ENCODE measurements at places on chromosomes 3 and 15. TPM values are rescaled to one million over a fixed set of nuclear protein-coding genes. Genes with fewer than 3 reads are reported as not detected.

COL8A1 gene
- 0.18 TPM for total RNA-seq

- DNase-seq: no peak
Observed at GRCh38 chr3:183833516-183833915, 8.1 kb upstream of the MAP6D1 start.

FBXW12 gene
- total RNA-seq: 0.20 TPM

C3orf85 gene
- not detected for total RNA-seq

DNA sequence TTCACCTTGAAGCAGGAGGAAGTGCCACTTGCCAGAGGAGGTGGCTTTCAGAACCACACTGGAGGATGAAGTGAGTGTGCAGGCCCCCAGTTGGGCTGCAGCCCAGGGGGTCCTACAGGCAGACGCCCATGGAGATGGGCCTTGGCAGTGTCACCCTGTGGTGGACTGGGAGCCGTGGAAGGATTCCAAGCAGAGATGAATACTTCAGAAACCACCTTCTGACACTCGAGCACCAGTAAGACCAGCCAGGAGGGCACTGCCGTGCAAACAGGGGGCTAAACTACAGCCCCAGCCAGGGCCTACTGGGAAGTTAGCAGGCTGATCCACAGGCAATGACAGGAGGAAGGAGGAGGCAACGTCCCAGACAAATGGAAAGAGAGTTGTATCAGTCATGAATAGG is 55.4 kb downstream of the VGLL4 start:
- no peak for DNase-seq

CPNE9 gene
- total RNA-seq: 0.69 TPM

DNA sequence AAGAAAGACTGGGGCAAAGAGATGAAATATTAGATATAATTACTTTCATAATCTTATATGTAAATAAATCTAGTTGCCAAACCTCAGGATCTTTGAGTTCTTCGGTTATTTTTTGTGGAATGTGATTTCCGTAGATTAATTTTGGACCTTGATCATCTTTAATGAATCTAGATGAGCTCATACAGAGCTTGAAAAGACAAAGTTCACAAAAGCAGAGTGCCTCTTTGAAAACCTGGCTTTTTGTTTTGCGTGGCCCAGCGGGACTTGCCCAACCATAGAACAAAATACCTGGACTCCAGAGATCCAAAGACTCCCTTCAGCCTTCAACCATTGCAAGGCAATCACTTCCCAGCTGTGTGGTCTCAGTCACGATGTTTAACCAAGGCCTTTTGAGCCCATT is 54.8 kb upstream of the CHST2 start:
- no peak for DNase-seq

TATDN2 gene
- 35.5 TPM for total RNA-seq

DNA sequence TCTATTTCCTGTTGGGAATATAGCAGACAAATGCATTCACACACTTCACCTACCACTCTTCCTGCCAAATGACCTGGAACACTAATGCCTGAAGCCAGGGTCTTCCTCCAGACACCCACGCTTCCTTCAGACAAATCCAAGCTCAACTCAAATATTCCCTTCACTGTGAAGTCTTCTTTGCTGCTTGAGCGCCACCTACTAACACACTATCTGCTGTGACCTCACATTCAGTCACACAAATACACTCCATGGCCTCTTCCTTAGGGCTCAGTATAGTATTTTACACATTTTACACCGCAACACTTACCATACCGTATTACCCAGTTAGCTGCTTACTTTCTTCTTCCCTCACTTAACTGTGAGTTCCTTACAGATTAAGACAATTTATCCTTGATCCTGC is 149.4 kb downstream of the SHOX2 start:
- DNase-seq: no peak

- no peak for DNase-seq
Observed at GRCh38 chr15:85550283-85550682, 169.9 kb downstream of the AKAP13 start.

- DNase-seq: no peak
Observed at GRCh38 chr3:156561533-156561932, 6.6 kb upstream of the SSR3 start.

- no peak for DNase-seq
Observed at GRCh38 chr3:188796122-188796631, 375.6 kb upstream of the TPRG1 start.

CPB1 gene
- not detected for total RNA-seq

DNA sequence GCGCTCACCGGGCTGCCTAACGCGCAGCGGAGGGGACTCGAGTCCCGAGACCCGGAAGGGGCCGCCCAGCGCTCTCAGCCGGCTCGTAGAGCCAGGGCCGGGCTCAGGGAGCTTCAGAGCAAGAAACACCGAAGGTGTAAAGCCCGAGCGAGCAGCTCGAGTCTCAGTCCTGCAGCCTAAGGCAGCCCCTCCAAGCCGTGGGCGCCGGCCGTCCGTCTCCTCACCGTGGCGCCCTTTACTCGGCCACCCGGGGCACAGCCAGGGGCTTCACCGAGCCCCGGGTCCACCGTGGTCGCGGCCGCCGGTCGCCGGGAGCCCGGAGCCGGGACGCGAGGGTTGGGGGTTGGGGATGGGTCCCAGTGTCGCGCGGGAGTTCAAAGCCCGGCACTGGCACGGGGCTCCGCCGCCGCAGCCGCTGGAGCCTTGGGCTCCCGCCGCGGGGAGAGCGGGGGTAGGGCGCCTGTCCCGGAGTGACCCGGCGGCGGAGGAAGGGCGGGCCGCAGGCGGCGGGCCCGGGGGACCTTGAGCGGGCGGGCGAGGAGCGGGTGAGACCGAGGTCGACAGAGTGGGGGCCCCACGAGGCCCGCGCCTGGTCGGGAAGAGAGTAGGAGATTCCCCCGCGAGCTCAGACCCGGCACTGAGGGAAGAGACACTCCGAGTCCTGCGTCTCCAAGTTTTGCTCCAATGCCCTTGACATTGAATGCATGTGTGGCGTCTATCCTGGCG is 26.9 kb upstream of the THRB start:
- DNase-seq: peak; percentile 44

DNA sequence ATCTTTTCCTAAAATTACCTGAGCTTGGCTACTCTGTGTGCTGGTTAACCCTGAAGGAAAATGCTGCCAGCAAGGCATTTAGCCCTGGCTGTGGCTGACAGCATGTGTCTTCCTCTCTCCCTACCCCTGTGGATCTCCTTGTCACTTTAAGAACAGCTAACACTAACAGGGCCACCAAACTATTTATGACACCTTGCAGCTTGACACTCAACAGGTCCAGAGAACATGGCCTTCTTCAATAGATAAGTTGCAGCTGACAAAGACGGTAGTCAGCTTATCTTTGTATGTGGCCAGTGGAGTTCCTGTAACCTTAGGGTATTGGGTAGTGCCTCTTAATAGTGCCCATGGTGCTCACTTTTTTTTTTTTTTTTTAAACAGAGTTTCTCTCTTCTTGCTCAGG is 32.0 kb upstream of the COPB2 start:
- DNase-seq: no peak

DNA sequence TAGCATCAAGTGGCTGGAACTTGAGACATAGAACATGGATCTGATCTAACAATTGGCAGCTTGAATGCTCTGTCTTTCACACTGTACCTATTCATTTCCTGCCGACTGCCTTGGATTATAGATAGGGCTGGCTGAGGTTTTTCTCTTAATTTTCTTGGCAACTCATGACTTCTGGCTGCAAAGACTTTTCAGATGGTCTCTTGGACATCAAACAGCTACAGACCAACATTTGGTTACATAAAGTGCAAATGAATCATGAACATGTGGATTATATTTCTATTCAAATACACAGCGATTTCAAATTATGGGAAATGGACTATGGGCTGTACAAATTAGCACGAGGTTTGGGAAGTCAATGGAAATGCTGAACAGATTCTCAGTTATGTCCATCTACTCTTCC is 26.2 kb upstream of the IL16 start:
- DNase-seq: no peak

DNA sequence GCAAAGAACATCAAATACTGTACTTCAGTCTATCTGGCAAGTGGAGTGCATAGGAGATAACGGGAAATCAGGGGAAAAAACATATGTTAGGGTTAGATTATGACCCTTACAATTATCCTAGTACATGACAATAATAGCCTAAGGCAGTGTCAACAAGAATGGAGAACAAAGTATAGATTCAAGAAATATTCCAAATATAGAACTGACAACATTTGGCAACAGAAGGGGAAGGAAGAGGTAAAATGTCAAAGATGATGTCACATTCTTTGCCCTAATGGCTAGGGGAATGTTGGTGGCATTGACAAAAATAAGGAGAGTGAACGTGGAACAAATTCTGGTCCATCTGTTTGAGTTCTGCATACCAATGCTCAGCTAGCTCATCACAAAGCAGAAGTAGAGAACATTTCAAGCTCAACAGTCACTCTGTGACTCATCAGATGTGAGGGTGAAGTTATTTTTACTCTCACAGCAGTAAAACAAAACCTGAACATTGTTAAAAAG is 15.5 kb upstream of the ATP8B4 start:
- DNase-seq: no peak

DNA sequence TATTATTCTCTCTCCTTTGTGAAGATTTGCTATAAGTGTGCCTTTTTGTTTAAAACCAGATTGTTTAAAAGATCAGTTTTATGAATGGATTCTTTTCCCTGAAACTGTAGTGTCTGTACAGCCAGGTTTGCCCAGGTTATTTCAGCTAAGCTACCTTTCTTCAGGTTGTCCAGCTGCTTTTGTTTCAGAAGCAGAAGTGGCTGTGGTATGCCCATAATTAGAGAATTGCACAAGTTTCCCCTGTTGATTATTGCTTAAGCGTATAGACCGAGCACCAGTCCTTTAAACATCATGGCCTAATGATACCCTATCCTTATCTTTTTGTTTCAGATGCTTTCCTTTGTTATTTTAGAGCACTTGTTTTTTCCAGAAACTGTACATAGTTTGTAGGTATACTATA is 10.2 kb downstream of the ASB7 start:
- no peak for DNase-seq

AMIGO3 gene
- total RNA-seq: not detected
